ENCODE measurements at places on chromosomes 7 and 10.

DNA sequence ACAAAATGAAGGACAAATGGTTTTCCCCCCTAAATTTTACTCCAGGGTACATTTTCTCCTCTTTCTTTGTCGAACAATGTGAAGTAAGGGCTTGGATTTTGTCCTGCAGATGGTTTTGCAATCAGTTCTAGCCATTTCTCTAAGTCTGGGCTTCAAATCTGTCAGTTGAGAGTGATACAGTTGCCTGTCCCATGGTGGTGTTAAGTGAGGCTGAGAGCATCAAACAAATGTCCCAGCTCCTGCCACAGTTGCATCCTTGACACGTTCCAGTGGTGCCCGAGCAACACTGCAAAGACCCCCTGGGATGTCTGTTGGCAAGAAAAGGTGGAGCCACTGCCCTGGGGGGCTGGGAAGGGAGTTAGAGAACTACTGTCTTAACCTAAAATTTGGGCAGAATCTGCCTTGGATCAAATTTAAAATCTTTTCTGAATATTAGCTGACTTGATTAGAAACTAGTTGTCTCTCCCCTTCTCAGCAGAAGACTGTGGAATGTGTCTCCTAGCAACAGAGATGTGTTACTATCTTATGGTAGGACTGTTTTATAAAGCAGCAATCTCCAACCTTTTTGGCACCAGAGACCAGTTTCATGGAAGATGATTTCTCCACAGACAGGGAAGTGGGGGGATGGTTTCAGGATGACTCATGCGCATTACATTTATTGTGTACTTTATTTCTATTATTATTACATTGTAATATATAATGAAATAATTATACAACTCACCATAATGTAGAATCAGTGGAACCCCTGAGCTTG lies 102.0 kb upstream of the STEAP1B start:
- DNase-seq, result no peak

GRCh38 chr10:43211431-43212042 lies 55.3 kb downstream of the RASGEF1A start:
- DNase-seq, result no peak

DNA sequence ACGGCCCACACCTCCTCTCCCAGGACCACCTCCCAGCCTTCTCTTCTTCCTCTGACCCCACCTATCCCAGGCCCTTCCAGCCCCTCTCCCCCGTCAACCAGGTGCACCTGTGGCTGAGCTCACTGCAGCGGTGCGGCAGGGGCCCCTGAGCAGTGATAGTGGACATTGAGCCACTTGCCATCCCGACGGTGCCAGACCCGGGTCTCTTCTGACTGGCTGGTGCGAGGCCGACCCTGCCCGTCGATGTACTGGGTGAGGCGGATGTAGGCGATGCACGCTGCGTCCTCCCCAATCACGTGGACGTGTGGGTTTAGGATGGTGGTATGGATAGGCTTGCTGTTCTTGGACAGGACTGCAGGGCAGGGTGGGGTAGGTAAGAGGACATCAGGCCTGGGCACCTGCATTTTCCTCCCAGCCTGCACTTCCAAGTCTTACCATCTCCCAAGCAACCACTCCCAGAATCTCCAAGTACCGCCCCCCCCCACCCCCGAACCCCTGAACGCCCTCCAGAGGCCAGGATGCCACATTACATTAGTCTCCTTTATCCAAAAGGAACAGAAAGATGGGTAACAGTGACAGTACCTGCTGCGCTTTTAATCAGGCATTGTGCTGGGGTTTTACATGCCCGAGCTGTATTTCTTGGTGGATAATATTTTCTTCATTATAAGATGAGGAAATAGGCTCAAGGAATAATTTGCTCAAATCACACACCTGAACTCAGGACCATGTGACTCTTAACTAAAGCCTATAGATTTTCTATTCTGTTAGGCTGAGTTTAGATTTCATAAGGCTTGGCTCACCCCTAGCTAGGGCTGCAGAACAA lies 3.7 kb upstream of the NDST2 start:
- DNase-seq, result no peak

GRCh38 chr7:111107579-111107978 lies 16.7 kb downstream of the LRRN3 start:
- DNase-seq, result no peak

DNA sequence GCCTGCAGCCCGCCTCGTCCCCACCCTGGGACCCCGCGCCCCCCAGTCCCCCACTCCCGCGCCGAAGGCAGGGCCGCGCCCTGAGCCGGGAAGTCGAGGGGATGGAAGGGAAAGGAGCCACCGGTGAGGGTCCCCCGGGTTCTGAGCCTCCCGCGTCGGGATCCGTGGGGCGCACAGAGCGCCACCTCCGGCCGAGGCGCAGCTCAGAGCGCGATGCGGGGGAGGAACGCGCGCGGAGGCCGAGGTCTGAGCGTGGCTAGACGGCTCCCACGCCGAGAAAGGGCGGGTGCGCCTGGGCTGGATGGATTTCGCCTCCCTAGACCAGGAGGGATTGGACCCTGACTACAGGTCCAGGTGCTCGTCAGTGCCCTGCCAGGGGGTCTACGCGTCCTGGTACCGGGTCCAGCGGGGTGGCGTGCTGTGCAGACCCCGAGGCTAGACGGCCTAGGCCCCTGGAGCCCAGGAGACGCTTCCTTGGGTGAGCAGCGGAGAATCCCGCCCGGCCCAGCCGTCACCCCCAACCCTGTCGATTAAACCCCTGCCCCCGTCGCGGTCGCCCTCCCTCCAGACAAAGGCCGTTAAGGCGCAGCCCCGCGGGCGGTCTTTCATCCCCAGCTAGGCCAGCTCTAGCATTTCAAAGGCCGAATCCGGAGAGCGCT lies 986 bp upstream of the PDGFA start:
- no peak for DNase-seq

DNA sequence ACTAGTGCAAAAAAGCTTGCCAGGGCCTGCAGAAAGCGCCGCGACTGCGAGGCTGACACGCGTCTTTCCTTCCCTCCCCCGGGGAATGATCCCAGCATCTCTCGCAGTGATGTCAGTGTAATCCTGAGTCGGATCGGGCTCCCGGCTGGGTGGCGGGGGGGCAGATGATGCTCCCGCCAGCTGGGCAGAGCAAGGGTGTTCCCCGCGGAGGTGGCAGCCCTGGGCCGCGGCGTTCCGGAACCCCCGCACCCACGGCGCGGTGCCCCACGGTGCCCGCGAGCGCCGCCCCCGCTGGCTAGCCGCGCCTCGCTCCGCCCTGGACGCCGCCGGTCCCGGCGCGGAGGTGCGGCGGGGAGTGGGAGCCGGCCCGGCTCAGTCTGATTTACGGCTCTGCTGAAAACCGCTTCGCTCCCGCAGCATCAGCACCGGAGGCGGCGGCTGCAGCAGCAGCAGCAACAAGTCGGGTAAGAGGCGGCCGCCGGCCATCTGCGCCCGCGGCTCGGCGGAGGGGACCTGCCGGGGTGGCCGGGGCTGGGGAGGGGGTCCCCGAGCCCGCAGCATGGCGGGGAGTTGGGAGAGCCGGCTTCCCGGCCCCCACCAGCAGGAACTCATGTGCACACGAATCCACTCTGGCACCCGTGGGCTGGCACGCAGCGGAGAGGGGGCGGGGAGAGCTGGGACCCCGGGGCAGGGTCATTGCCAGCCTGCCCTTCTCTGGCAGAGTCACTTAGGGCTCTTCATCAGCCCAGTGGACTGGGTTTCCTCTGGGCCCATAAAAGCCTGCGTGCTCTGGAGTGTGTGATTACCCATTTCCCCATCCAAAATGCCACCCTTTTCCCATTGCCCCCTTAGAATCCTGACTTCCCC lies at the start of gene ZNF365:
Gene ZNF365, plus strand, starts transcription at position 375 of the 867 bp plus-strand sequence. CDS start 1,825 bp downstream, outside the sequence.
- DNase-seq, result peak; percentile 17

- no peak for DNase-seq
Measured at GRCh38 chr10:105650306-105650705, 1009.2 kb downstream of the SORCS3 start.

DNA sequence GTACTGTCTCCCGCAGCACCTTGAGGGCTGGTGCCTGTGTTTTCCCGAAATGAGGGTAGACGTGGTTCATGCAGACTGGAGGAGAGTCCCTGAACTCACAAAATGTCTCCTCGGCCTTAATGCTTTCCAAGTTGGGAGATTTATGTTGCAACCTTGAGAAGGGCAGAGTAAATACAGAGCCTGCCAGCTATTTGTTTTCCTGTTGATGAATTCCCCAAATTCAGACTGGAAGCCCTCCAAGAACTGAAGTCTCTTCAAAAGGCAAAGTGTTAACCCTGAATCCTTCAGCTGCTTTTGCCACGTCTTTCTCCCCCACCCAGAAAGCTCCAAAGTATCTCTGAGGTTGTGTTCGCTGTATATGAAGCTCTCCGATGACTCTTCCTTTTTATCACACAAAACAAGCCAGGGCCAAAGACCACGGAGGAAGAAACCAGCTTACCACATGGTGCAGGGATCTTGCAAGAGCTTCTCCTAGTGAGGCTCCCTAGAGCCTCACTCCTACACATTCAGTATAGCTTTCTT lies 254.7 kb upstream of the NFE2L3 start:
- no peak for DNase-seq

GRCh38 chr7:32140210-32140939 lies 70.2 kb upstream of the PDE1C start:
- DNase-seq, result no peak

GRCh38 chr7:8217200-8218068 lies 44.5 kb downstream of the ICA1 start:
- DNase-seq, result peak; percentile 7

DNA sequence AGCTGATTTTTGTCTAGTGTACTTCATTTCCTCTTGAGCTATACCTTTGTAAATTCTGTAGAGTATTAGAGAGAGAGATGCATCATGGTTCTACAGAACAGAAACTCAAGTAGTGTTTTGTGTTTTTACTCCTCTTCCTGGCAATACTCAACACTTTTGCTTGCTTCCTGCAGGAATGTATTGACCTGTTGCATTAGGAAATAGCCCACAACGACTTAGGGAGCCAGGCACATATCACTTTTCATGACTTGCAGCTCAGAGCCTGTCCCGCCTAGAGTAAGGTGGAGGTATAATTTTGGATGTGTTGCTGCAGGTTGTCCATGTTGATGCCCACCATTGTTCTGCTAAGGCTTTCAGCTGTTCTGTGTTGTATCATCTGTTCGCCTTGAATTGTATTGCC lies 216.3 kb downstream of the SDK1 start:
- no peak for DNase-seq

DNA sequence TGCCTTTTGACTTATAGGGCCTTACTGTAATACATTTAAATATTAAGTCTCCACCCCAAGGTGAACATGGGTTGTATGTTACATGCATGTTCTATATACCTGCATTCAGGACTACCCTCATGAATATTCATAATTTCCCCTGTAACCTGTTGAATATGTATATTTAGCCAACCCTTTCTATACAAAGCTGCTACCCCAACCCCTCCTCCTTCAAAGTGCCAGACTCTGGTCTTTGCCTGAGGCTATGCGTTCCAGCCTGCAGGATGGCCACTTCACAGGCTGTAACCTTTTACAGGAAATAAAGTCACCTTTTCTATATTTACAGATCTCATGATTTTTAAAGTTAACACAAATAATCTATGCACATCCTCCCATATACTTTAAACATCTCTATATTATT lies 10.1 kb upstream of the UNC5B start:
- no peak for DNase-seq

- no peak for DNase-seq
Measured at GRCh38 chr7:45863715-45864114, 9.2 kb downstream of the CCDC201 start.

DNA sequence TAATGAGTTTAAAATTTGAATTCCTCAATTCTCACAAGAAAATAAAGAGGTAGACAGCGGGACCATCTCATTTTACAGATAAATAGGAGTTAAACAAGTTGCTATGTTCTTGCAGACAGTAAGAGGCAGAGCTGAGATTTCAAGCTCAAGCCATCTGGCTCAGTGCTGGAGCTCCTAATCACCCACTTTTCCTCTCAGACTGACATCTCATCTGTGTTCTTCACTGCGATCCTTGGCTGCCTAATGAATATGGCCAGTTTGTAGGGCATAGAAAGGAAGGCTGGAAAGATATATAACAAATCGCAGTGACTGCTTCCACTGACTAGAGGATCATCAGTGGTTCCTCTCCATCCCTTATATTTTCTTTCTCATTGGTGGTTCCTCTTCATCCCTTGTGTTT lies 151.2 kb downstream of the MPP7 start:
- DNase-seq, result no peak

DNA sequence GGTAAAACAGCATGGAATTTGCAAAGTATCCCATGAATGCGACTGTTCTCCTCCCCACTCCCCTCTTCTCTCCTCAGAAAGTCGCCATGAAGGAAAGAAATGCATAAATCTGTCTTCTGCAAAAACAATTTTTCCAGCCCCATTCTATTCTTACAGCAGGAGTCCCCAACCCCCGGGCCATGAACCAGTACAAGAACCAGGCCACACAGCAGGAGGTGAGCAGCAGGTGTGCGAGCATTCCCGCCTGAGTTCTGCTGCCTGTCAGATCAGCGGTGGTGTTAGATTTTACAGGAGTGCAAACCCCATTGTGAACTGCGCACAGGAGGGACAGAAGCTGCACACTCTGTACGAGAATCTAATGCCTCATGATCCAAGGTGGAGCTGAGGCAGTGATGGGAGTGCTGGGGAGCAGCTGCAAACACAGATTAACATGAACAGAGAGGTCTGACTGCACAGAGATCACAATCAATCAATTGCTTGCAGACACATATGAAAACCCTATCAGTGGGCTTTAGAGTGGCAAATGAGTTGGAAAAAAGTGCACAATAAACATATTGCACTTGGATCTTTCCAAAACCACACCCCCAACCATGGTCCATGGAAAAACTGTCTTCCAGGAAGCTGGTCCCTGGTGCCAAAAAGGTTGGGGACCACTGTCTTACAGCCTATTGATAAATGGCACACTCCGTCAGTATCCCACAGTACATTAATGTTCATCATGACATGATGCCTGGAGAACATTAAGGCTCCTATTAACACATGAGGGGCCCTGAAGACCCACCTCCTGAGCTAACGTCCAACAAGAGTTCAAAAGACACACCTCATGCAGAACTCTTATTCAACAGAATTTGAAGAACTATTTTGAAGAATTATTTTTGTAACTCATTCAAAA lies 205.0 kb downstream of the PTPRN2 start:
- no peak for DNase-seq

DNA sequence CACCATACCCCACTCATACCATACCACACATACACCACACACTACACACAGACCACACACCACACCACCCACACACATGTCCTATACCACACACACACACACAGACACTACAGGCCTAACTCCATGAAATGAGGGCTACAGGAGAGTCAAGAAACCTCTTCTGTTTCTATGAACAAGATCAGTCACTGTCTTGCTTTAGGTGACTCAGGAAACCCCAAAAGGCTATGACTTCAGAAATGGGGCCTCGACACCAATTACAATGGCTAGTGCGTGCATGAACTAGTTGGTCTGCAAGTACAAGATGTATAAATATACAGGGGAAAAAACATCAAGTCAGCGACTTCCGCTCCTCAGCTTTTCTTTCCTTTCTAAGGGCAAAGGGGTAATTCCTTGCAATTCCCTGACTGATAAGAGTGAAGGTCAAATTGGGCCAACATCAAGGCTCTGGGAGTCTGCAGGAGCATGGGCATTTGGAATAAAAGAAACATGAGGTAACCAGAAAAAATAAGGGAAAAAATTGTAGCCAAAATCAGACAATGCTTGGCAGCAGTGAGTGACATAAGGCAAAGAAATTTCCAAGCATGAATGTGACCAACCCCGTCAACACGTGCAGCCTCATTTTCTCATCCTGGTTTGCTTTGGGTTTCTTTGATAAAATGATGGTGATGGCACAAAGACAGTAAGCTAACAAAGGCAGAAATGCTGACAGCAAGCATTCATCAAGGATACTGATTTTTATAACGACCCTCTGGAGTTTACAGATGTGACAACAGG lies 1.5 kb downstream of the PKD1L1 start:
- DNase-seq, result no peak

GRCh38 chr10:125691160-125691981 lies 8.4 kb upstream of the TEX36 start:
- no peak for DNase-seq

GRCh38 chr10:111824128-111824527 lies 359.4 kb downstream of the GPAM start:
- DNase-seq, result no peak

All from activated CD8-positive, alpha-beta memory T cell treated with anti-CD3 and anti-CD28 coated beads for 1 hour (primary cell).